ENCODE measurements at places on chromosomes 2 and 18.

DNA sequence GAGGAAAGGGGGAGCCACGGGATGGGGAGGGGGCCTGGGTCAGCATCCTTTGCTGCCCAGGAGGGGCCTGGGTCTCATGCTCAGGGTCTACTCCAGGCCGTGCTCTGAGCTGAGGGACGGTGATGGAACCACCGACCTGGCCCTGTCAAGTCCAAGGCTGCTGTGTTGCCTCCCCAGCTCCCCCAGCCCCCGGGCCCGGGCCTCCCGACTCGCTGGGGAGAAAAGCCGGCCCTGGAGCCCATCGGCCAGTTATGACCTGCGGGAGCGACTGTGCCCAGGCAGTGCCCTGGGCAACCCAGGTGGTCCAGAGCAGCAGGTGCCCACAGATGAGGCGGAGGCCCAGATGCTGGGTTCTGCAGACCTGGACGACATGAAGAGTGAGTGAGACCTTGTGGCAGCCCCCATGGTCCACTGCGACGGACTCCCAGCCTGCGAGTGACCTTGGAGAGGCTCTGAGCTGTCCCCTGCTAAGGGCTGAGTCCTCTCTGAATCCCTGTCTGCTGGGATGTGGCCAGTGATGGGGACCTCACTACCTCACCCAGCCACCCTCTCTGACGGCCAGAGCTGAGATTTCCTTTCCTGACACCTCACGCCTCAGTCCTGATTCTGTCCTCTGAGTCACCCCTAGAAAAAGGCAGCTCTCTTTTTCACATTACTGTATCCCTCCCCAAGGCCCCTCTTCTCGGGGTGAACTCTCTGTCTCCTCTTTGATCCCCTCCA is 2.7 kb downstream of the SLC4A3 start:
- H3K36me3 ChIP-seq = peaks cover 1% of the 10 kb centered on the region
- H3K27me3 ChIP-seq = peaks cover 27% of the 10 kb centered on the region
- no peak overlapping the region for H3K4me3 ChIP-seq
- DNase-seq = no peak
- no peak overlapping the region for H3K27ac ChIP-seq
- H3K4me1 ChIP-seq = no peaks in the 10 kb centered on the region

- no peak for DNase-seq
- no peak overlapping the region for H3K27ac ChIP-seq
- H3K4me1 ChIP-seq = no peaks in the 10 kb centered on the region
Observed at GRCh38 chr2:9087121-9087681, 83.7 kb upstream of the MBOAT2 start.

DNA sequence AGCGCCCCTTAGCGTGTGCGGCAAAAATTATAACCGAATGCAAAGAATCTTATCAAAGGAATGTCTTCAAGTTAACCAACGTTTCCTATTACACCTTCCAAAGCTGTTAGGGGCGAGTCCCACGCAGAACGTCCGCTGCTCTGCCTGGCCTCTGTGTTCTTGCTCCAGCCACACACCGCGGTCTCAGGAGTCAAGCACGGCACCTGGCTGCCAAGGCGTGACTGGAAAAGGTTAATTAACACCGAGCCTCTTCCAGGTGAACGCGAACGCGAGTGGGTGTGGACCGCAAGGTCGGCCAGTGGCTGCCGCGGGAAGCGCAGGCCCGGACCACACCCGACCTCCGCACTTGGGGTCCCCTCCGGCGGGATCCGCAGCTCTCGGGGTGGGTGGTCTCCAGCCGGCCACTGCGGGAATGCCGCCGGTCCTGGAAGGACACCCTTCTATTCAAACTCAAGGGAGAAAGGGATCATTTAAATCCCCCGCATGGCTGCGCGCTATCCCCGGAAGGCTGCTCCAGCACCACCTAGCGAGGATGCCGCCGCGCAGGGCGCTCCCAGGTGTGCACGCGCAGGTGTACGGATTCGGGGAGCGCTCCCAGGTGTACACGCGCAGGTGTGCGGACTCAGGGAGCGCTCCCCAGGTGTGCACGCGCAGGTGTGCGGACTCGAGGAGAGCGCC is 830 bp downstream of the CYB5A start:
- no peak for DNase-seq
- peak overlapping the region; percentile 98 for H3K4me3 ChIP-seq

DNA sequence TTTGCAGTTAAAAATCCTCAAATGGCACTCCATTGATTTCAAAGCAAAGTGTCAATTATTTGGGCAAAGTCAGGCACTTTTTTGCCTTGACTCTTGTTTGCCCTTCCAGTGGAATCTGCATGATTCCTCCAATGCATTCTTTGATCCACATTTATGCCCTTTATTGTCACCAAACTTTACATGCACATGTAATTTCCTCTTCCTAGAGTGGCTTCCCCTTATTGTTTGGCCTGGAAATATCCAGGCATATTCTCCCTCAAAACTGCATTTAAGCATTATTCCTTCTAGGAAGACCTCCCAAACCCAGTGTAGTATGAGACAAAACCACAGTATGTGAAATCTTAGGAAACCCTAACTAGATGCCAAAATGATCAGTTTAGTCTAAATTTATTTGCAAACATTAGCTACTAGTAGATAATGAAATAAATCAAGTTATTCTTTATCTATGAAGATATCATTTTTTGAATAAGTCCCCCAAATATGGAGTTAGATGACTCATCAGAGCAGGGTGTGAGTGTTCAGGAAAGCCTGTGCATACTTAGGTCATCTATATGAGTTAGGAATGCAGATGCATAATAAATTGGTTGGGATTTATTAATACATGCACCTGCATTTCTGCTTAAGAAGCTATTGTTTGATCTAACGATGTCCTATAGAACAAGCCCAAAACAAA is 433.3 kb upstream of the TCF4 start:
- H3K27me3 ChIP-seq = no peaks in the 10 kb centered on the region
- DNase-seq = no peak
- no peaks in the 10 kb centered on the region for H3K4me1 ChIP-seq
- no peak overlapping the region for H3K27ac ChIP-seq
- H3K4me3 ChIP-seq = no peak overlapping the region

DNA sequence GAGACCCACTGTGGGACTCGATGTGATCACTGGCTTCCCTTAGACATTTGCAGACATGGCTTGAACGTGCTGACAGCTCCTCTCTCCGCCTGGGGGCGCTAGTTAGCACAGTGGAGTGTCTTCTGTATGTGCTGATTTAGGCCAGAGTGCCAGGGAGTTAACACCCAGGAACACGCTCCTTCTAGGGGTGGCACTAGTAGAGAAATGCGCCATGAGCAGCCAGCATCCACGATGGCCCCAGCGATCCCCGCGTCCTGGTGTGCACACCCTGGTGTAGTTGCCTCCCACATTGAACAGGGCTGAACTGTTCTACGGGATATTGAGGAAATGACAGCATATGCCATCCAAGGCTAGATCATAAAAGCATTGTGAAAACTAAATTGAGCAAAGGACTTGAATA is 11.4 kb upstream of the NMUR1 start:
- no peak for DNase-seq
- H3K4me3 ChIP-seq = no peak overlapping the region
- H3K36me3 ChIP-seq = no peaks in the 10 kb centered on the region
- no peaks in the 10 kb centered on the region for H3K27me3 ChIP-seq
- H3K27ac ChIP-seq = no peak overlapping the region
- H3K4me1 ChIP-seq = peaks cover 1% of the 10 kb centered on the region

DNA sequence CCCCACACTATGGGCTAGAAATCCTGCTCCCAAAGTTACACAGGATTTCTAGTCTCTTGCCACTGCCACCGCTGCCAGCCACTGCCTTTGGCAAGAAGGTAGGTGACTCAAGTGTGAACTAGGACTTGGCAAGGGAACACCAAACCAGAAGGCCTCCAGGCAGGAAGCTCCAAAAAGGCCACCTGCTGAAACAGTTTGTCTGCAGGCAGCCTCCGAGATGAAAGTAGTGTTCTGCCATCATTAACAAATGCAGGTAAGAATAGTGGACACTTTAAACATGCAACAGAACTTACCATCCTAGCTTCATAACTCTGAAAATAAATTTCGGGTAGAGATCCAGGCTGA is 3.9 kb downstream of the ANKRD44 start:
- no peak overlapping the region for H3K27ac ChIP-seq
- H3K4me1 ChIP-seq = peaks cover 5% of the 10 kb centered on the region

GRCh38 chr18:70197844-70198243 is 7.6 kb downstream of the RTTN start:
- DNase-seq = no peak
- no peak overlapping the region for H3K27ac ChIP-seq
- no peak overlapping the region for H3K4me3 ChIP-seq
- H3K36me3 ChIP-seq = peaks cover 12% of the 10 kb centered on the region
- no peaks in the 10 kb centered on the region for H3K27me3 ChIP-seq
- no peaks in the 10 kb centered on the region for H3K4me1 ChIP-seq

- no peak overlapping the region for H3K27ac ChIP-seq
- no peaks in the 10 kb centered on the region for H3K36me3 ChIP-seq
- H3K4me1 ChIP-seq = no peaks in the 10 kb centered on the region
- no peak for DNase-seq
- no peaks in the 10 kb centered on the region for H3K27me3 ChIP-seq
Observed at GRCh38 chr18:72180689-72181088, 363.5 kb downstream of the CBLN2 start.

DNA sequence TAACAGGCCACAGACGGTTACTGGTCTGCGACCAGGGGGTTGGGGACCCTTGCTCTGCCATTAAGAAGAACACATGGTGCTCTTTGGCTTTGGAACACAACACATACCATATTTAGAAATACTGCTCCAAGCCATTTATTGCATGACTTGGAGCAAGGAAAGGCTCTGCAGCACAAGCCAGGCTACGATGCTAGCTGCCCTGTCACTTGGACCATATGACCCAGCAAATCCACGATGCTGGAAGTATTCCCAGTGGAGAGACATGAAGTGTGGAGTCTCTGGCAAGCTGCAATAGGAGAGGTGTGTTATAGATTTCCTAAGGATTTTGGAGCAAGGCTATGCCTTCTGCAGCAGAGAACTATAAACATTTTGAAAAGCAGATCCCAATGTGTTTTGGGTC is 171.2 kb downstream of the HAUS1 start:
- no peak for DNase-seq
- H3K4me1 ChIP-seq = peaks cover 8% of the 10 kb centered on the region
- H3K4me3 ChIP-seq = no peak overlapping the region
- no peaks in the 10 kb centered on the region for H3K36me3 ChIP-seq

GRCh38 chr2:54840559-54841468 is 117.4 kb downstream of the EML6 start:
- no peaks in the 10 kb centered on the region for H3K36me3 ChIP-seq
- no peak overlapping the region for H3K27ac ChIP-seq
- H3K4me3 ChIP-seq = no peak overlapping the region
- peaks cover 3% of the 10 kb centered on the region for H3K4me1 ChIP-seq
- H3K27me3 ChIP-seq = no peaks in the 10 kb centered on the region

GRCh38 chr18:59056706-59057492 is 82.8 kb upstream of the SEC11C start:
- no peak overlapping the region for H3K27ac ChIP-seq
- no peaks in the 10 kb centered on the region for H3K36me3 ChIP-seq
- H3K4me3 ChIP-seq = no peak overlapping the region
- H3K27me3 ChIP-seq = no peaks in the 10 kb centered on the region
- DNase-seq = peak; percentile 71

DNA sequence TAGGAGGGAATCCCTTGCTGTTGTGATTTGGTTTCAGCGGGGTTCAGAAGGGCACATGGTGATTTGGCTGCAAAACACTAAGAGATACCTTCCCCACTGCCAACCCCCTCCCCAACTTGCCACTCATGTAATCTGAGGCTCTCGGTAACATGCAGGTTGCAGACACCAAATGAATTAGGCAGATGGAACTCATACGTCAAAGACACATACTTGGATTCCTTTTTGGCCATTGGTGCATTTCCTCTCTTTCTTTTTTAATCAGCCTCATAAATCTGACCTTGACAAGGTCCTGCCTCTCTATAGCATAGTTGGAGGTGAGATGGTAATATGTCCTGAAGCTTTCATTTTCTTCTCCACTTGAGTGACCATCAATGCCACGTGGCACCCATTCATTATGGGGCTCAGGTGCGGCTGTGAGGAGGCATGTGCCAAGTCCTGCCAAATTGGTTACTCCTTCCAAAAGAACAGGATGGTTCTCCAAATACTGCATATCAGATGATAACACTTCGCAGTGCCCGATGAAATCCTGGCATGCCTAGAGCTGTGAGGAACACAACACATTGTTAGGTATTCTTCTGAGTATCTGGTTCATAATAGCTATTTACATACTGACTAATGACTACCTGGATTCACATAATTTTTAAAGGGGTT is 8.3 kb upstream of the TMEM178A start:
- no peaks in the 10 kb centered on the region for H3K27me3 ChIP-seq
- no peaks in the 10 kb centered on the region for H3K4me1 ChIP-seq
- no peak for DNase-seq

DNA sequence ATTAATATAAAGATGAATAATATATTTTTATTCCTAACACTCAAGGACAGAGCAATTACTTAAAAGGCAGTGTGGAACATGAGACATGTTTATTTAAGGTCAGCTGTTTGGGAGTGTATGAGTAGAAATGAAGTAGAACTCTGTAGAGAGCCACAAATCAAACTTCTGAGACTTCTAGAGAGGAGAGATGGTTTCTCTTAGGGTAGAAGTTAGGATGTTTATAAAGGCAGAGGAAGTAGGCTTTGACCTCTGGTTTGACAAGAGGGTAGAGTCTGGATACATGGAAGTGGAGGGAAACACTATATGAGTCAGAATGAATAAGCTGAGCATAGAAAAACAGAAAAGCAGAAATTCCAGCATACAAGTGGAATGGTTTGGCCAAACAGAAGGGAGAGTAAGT is 262.1 kb upstream of the KLHL14 start:
- no peaks in the 10 kb centered on the region for H3K27me3 ChIP-seq
- DNase-seq = no peak
- no peak overlapping the region for H3K27ac ChIP-seq
- H3K4me1 ChIP-seq = peaks cover 3% of the 10 kb centered on the region
- H3K4me3 ChIP-seq = no peak overlapping the region

DNA sequence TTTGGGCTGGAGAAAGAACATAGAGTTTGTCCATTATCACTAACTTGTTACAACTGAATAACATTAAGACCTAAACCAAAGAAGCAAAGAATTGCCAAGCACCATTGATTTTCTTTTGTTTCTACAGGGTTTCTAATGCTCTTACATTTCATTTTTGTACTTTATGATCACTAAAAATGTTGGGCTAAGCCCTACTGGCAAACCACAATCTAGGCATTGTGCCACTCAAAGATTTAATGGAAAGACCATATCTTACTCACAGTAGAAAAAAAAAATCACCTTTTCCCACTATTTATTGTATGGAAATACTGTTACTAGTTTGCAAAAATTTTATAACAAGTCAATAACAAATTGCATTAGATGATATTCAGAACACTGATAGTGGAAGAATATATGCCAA is 447.4 kb upstream of the PKDCC start:
- DNase-seq = no peak
- H3K4me1 ChIP-seq = no peaks in the 10 kb centered on the region
- H3K4me3 ChIP-seq = no peak overlapping the region
- no peak overlapping the region for H3K27ac ChIP-seq

- no peak overlapping the region for H3K4me3 ChIP-seq
- H3K4me1 ChIP-seq = no peaks in the 10 kb centered on the region
- no peaks in the 10 kb centered on the region for H3K36me3 ChIP-seq
- no peak overlapping the region for H3K27ac ChIP-seq
Observed at GRCh38 chr2:46062637-46063412, 234.4 kb upstream of the EPAS1 start.

GRCh38 chr2:149038442-149039212 is at the start of gene LYPD6B:
TSS of gene LYPD6B (plus strand) at chr2:149038699. CDS start at chr2:149130949, 92,250 bp downstream.
- H3K4me3 ChIP-seq = peak within 1 kb of the TSS; percentile 36
- no peak for DNase-seq

GRCh38 chr2:166384774-166385173 is 9.0 kb upstream of the SCN9A start:
- DNase-seq = no peak
- no peak overlapping the region for H3K4me3 ChIP-seq
- peaks cover 2% of the 10 kb centered on the region for H3K4me1 ChIP-seq
- no peak overlapping the region for H3K27ac ChIP-seq

All from neuronal stem cell (in vitro differentiated cells).